Activated naive CD8-positive, alpha-beta T cell treated with anti-CD3 and anti-CD28 coated beads for 36 hours (primary cell): ENCODE measurements at places on chromosomes 5 and 9. TPM values are rescaled to one million over a fixed set of nuclear protein-coding genes. Genes with fewer than 3 reads are reported as not detected.

DNA sequence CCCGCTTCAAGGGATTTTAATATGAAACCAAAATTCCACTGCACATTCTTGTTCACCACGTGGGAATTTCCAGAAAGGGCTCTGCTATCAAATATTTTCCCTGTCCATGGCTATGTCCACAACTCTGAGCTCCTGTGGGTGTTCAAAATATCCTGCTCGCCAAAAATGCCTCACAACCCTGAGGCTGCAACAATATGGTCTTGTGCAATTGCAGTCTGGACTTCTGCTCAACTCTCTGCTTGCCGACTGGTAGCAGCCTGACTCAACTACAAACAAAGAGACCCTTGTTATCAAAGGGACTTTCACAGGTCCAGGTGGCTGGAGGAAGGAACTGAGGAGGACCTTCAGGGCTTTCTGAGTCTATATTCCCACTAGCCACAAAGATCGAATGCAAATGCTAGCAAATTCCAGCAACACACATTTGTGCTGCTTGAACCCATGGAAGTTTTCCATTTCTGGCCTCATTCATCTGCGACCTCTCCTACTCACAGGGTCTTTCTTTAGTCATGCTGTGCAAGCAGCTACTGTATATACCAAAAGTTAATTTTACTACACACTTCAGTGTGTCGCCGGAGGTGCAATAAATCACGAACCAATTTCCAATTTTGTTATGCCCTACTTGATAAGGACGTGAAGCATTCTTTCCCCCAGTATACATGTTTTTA, 169.2 kb upstream of the SLC30A5 start:
- no peaks in the 10 kb centered on the region for H3K4me1 ChIP-seq
- H3K27ac ChIP-seq, result no peak overlapping the region
- no peak for DNase-seq

DNA sequence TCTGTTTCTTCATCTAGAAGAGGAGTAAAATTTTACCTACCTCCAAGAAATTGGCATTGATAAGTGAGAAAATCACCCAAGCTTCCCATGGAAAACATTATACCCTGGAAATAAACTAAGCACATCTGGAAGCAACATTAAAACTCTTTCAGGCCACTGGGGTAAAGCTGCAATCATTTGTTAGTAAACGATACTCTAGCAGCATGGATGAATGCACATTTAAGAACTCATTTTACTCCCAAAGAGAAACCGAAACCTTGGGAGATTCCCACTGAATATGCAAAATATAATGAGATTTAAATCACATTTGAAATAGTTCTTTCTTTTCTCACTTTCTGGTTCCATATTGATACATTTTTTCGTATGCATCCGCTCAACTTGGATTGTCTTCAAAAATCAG, 467.5 kb downstream of the EFNA5 start:
- DNase-seq, result no peak
- no peaks in the 10 kb centered on the region for H3K36me3 ChIP-seq
- H3K27me3 ChIP-seq, result peaks cover 3% of the 10 kb centered on the region

GRCh38 chr5:122385808-122386207, 73.8 kb downstream of the SNCAIP start:
- no peak overlapping the region for H3K4me3 ChIP-seq
- no peak overlapping the region for H3K27ac ChIP-seq
- H3K36me3 ChIP-seq, result no peaks in the 10 kb centered on the region
- no peak for DNase-seq

- H3K27ac ChIP-seq, result peak overlapping the region; percentile 88
- peak overlapping the region; percentile 92 for H3K4me3 ChIP-seq
- H3K36me3 ChIP-seq, result no peaks in the 10 kb centered on the region
- H3K4me1 ChIP-seq, result peaks cover 34% of the 10 kb centered on the region
- peak; percentile 83 for DNase-seq
These were observed 1.4 kb upstream of the ATOSB start for GRCh38 chr9:35116898-35117551.

DNA sequence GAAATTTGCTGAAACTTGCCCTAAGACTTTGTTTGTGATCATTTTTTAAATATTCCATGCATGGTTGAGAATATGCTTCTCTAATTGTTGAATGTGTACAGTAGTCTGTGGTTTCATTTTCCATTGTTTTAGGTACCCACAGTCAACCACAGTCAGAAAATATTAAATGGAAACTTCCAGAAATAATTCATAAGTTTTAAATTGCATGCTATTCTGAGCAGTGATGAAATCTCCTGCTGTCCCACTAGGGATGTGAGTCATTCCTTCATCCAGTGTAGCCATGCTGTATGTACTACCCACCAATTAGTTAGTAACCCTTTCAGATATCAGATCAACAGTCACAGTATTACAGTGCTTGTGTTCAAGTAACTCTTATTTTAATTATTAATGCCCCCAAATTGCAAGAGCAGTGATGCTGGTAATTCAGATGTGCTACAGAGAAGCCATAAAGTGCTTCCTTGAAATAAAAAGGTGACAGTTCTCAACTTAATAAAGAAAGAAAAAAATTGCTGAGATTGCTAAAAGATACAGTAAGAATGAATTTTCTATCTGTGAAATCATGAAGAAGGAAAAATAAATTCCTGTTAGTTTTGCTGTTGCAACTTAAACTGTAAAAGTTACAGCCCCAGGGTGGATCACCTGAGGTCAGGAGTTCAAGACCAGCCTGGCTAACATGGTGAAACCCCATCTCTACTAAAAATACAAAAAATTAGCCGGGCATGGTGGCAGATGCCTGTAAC, 79.9 kb upstream of the FBXL17 start:
- no peak overlapping the region for H3K27ac ChIP-seq
- H3K27me3 ChIP-seq, result peaks cover 36% of the 10 kb centered on the region
- DNase-seq, result no peak
- no peak overlapping the region for H3K4me3 ChIP-seq
- H3K36me3 ChIP-seq, result no peaks in the 10 kb centered on the region

Gene CAMK4
- 68.0 TPM for total RNA-seq
